T-helper 17 cell (primary cell): ENCODE measurements at places on chromosomes 16 and 17.
A peak's percentile ranks its signal among the peaks of the same experiment; 100 is the strongest.

GRCh38 chr17:34081269-34081668 is 173.8 kb upstream of the CCL2 start:
- DNase-seq = no peak

- no peak for DNase-seq
Observed at GRCh38 chr16:26139091-26139490, 447.3 kb downstream of the HS3ST4 start.

DNA sequence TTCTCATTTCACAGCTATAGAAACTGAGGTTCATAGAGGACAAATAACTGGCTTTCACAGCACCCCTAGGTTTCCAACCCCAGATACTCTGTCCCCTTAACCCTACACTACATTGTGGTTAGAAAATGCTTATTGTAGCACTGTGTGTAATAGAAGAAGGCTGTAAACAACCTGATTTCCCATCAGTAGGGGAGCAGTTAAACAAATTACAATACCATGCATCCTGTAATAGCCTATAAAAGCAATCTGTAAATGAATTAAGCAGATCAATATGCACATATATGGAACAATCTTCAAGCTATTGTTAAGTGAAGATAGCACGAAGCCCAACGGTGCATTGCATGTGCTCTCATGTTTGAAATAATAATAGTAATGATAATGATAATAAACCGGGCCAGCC is 39.2 kb upstream of the XPO6 start:
- DNase-seq = no peak

DNA sequence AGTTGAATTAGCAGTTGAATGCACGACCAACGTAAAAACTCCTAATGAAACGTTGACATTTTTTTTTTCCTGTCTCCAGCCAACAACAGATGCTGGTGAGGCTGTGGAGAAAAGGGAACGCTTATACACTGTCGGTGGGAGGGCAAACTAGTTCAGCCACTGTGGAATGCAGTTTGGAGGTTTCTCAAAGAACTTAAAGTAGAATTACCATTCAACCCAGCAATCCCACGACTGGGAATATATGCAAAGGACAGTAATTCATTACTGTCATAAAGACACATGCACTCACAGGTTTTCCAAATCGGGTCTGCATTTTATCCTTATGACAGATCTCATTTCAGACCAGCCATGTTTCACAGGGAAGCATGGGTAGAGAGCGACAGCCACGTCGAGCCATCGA is 3.5 kb upstream of the WFDC1 start:
- DNase-seq = no peak

GRCh38 chr17:75270218-75270965 is 639 bp downstream of the MIF4GD start:
- DNase-seq = peak; percentile 29

GRCh38 chr17:66287911-66288310 is 14.5 kb upstream of the PRKCA start:
- DNase-seq = no peak

DNA sequence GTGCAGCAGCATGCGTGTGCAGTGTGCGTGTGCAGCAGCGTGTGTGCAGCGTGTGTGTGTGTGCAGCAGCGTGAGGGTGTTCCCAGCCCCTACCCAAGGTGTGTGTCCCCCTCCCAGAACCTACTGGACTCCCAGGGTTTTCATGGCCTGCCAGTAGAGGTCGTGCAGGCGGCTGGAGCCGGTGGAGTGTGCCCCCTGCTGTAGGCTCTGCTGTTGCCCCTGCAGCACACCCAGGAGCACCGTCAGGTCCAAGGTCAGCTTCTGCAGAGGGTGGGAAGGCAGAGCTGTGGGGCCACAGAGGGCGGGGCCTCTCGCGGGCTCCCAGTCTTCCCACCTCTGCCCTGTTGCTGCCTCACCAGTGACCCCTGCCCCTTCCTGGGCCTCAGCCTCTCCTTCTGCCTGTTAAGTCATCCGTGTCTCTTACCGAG is 14.9 kb downstream of the MYBBP1A start:
- no peak for DNase-seq
